Suppressor macrophage treated with lipopolysaccharide for 1 hour (primary cell): ENCODE measurements at places on chromosomes 11 and 22.

- DNase-seq: no peak
These were observed 30.6 kb upstream of the DRD2 start for GRCh38 chr11:113505541-113506375.

DNA sequence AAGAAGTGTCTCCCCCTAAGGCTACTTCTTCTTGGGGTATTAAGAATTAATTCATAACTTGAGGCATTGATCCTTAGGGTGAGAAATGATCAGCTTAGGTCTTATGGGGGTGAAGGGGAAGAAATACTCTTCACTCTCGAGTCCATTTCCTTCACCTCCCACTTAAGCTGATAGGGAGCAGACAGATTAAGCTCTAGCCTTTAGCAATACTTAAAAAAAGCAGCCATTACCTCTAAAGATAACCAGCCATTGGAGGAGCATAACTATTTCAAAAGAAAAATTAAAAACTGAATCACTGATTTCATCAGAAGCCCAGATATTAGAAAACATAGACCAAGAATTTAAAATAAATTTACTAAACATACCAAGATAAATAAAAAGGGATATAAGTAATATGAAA lies 60.5 kb downstream of the ENTHD1 start:
- no peak for DNase-seq

- peak; percentile 88 for DNase-seq
These were observed 6.7 kb upstream of the CAPRIN1 start for GRCh38 chr11:34044664-34045485.

DNA sequence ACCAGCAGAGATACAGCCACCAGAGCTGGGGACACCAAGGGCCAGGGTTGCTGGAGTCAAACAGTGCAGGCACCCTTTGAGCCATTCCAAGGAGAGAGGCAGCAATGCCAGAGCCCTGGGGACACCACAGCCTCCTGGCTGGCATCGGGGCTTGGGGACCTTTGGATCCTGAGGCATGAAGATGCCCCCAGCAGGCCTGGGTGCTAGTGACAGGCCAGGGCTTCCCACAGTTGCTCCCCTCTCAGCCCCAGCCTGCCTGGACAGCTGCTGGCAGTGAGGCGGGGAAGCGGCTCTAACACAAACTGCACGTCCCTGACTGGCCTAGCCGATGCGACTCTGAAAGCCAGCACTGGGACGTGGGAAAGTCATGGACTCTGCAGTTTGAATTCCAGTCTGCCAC lies 2.7 kb downstream of the CD5 start:
- DNase-seq: no peak

- DNase-seq: no peak
These were observed 10.3 kb downstream of the MYBPC3 start for GRCh38 chr11:47342036-47342803.

DNA sequence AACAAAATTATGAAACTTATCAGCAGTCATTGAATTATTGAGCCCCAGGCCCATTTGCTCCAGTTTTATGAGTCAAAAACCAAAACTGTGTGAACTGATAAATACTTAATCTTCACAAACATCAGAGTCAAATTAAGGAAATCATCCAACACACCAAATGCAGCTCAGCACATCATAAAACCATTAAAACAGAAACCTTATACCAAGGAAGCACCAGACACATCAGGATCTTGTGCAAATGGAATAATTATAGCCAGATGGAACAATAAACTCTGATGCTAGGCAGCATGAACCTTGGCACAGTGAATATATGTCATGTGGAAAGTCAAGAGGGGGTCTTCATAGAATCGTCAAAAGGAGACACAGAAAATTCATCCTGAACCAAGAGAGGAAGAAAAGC lies 410.7 kb upstream of the API5 start:
- DNase-seq: no peak

DNA sequence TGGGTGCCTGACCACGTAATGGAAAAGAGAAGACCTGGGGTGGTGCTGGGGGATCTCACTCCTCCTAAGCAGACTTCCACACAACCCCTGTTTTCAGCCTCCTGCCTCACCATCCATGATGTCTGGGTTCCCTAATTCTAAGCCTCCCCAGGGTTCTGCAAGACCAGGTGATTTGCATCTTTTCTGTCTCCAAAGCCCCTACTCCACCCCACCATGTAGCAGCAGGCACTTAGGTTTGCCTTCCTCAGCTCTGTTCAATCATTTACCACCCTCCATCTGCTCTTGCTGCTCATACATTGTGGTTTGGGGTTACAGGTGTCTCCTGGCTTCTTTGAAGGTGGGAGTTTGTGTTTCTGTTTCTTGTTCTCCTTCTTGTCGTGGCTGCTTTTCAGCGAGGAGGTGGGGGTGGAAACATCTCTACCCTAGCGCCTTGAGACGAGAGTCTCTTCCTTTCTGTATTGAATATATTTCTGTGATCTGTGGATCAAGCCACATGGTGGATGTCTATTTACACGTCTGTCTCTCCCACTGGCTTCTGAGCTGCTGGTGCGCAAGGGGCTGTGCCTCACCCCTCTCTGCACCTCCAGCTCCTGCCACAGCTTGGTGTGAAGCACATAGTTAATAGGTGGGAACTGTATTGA lies 6.6 kb upstream of the SSTR3 start:
- no peak for DNase-seq

DNA sequence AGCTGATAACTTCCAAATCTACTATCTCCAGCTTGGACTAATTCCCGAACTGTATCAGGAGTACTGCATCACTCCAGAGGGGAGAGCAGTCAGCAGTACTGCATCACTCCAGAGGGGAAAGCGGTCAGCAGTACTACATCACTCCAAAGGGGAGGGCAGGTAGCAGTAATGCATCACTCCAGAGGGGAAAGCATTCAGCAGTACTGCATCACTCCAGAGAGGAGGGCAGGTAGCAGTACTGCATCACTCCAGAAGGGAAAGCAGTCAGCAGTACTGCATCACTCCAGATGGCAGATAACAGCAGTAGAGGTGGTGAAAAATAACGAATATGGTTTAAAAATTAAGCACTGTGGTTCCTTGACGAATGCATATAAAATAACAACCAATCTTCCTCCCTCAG lies 8.4 kb downstream of the CWC15 start:
- no peak for DNase-seq

DNA sequence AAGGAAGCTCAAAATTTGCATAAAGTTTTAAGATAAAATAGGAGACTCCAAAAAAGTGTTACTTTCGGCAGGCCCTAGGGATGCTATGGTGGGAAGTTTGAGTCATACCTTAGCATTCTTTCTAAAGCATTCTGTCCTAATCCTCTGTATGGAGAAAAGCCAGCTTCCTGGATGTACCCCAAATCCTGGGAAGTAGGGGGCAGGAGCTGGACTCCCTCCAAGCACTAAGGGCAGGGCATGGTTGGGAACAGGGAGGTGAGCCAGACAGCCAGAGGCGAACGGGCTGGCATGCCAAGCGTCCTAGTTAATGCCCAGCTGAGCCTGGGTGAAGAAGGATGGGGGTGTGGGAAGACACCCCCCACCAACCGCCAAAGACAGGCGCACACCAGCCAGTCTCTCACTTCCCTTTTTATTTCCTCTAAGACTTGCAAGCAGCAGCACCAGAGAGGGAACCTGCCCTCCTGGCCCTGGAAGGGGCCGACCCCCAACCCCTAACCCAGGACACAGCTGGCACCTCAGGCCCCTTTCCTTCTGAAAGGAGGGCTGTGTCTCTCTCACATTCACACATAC lies 23.9 kb downstream of the RTN4RL2 start:
- peak; percentile 67 for DNase-seq

DNA sequence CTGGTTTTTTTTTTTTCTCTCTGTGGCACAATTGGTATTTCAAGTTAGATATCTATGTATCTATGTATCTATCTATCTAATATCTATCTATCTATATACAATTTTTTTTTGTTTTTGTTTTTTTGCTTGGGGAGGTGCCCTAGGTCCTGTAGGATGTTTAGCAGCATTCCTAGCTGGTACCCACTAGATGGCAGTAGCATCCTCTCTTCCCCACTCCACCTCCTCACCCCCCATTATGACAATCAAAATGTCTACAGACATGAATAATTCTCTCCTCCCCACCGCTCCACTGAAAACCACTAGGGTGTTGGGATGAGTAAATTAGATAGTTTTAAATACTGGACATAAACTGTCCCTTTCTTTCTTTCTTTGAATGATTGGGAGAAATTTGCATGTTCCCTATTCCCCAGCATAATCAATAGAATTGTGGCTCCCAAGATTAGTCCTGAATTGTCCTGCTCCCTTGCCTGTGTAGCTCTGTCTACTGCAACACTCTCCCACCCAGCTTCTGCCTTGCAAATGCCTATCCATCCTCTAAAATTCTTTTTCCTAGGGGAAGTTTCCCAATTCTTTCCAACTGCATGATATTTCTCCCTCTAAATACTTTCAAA lies 1152.4 kb downstream of the LRRC4C start:
- no peak for DNase-seq
